NCI-H1694 treated with DMSO at 0.1 percent for 48 hours (cell line): ENCODE measurements at places on chromosomes 7 and 10.
A peak's percentile ranks its signal among the peaks of the same experiment; 100 is the strongest.

GRCh38 chr10:31604096-31604495 lies 285.1 kb downstream of the ZEB1 start:
- DNase-seq, result no peak

GRCh38 chr10:23203369-23204325 lies 11.5 kb downstream of the PTF1A start:
- no peak for DNase-seq

- no peak for DNase-seq
These were observed 373 bp downstream of the PAXIP1 start for GRCh38 chr7:155002411-155003091.

- DNase-seq, result peak; percentile 30
These were observed 147.9 kb downstream of the PLXNA4 start for GRCh38 chr7:132428247-132428919.

- no peak for DNase-seq
These were observed at the start of gene PAOX for GRCh38 chr10:133379152-133379800. PAOX (plus strand) TSS chr10:133379262; CDS start chr10:133379317, 55 bp downstream.

- DNase-seq, result no peak
These were observed 75.5 kb upstream of the CAPZA2 start for GRCh38 chr7:116786791-116787443.

DNA sequence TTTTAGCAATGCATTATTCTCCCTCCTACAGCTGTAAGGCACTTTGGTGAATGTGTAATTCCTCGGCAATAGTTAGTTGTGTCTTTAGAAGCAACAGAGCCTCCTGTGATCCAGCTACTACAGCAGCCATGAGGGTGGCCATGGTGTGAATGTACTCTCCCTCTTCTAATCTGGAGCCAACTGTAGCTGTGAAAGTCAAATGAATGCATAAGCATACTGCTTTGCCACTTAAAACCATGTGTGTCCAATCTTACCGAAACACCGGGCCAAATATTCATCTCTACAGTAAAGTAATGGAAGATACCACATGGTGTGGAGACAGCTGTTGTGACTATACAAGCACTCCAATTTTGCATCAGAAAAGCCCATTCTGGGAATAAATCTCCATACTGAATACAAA lies 195.0 kb downstream of the DNAJC1 start:
- DNase-seq, result no peak

GRCh38 chr7:35424869-35425495 lies 171.1 kb upstream of the TBX20 start:
- DNase-seq, result peak; percentile 3

- no peak for DNase-seq
These were observed 21.5 kb downstream of the NPVF start for GRCh38 chr7:25206765-25207164.

- no peak for DNase-seq
These were observed 1018.0 kb upstream of the CELF2 start for GRCh38 chr10:9999627-10000026.

- no peak for DNase-seq
These were observed 6.3 kb upstream of the XPNPEP1 start for GRCh38 chr10:109929501-109930219.

DNA sequence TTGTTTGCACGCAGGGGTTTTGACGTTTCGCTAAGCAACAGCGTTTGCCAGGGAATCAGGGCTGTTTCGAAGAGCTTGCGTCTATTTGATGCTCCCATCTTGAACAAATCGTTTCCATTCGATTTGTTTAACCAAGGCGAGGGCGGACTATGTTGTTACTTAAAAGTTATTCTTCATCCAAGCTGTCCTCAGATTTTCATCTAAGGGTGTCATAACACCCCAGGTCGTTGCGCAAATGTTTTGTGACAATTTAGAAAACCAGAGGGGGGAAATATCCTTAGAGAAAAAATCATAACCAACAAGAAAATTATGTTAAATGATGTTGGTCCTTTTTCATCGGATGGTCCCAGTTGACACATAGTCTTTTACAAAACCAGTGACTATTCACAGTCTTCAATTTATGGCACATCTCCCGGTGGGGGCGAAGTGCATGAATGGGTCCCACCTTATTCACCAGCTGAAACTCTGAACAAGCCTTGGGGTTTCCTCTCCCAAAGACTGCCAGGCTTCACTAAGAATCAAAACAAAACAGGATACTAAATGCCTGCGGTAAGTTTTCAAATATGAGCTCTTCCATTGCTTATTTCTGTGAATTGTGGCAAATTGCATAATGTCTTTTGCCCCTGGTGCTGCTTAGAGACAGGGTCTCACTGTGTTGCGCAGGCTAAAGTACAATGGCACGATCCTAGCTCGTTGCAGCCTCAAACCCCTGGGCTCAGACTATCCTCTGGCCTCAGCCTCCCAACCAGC lies 109.9 kb downstream of the REEP3 start:
- DNase-seq, result no peak

DNA sequence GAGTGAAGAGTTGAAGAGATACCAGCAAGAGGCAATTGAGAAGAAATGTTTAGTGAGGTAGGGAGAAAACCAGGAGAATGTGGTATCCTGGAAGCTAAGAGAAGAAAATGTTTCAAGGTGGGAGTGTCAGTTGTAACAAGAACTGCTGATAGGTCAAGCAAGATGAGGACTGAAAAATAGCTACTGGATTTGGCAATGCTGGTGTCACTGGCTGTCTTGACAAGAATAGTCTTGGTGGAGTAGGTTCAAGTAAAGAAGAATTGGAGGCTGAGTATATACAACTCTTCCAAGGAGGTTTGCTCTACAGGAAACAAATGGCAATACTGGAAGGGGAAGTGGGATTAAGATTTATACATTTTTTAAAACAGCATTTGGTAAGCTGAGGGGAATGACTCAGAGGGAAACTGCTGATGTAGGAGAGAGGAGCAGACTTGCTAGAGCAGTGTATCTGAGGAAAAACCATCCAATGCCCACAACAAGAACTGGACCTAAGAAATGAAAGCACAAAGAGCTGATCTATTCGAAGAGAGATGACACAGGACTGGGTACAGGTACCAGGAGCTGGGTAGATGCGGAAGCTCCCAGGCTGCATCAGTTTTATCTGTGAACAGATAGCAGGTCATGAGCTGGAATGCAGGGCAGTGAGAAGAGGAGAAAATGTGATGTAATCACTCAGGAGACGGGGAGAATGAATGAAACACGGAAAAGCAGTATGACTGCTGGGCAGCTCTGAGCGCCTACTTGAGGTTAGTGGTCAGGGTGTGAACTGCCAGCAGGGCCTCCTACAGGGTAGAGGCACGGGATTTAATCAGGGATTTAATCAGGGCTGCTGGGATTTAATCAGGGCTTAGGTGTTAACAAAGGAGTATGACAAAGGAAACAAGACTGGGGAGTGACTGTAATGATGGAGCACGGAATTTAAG lies 34.5 kb downstream of the FAM25A start:
- no peak for DNase-seq

DNA sequence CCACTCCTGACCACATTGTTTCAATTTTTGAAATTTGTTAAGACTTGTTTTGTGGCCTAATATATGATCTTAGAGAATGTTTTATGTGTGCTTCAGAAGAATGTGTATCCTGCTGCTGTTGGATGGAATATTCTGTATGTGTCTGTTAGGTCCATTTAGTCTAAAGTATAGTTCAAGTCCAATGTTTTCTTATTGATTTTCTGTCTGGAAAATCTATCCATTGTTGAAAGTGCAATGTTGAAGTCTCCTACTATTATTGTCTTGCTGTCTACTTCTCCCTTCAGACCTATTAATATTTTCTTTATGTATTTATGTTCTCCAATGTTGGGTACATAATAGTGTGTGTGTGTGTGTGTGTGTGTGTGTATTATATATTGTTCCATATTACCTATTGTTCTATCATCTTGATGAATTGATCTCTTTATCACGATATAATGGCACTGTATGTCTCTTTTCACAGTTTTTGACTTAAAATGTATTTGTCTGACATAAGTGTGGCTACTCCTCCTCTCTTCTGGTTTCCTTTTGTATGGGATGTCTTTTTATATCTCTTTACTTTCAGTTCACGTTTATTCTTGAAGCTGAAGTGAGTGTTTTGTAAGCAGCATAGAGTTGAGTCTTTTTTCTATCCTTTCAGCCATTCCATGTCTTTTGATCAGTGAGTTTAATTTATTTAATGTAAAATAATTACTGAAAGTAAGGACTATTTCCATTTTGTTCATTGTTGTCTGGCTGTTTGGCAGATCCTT lies 61.3 kb downstream of the AKR1D1 start:
- DNase-seq, result no peak

GRCh38 chr10:129222436-129222835 lies 244.6 kb upstream of the MGMT start:
- DNase-seq, result no peak

DNA sequence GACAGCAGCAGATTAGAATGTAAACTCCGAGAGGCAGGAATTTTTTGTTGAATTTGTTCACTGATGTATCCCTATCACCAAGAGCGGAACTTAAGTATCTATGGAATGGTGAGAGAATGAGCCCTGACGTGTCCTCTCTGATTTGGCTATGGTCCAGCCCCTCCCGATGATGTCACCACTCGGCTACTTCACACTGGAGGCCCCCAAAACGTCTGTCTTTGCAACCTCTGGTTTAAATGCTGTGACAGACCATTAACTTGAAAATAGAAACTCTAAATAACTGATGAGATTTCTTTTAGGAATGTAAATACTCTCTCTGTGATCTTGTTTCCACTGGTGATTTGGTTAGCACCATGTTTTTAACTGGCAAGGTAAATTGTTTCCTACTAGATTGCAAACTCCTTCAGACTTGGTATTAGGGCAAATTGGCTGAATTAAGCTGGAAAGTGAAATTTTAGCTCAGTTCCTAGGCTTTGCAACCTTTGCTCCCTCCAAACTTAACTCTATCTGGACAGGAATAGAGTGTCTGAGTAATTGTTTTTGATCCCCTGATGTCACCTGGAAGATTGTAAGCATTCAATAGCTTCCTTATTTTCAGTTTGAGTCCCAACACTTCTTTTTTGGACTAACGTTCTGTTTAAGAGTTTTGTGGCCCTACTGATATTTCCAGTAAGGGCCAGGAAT lies 19.1 kb downstream of the SLC16A12 start:
- no peak for DNase-seq

- DNase-seq, result no peak
These were observed 17.7 kb upstream of the TARP start for GRCh38 chr7:38291117-38291647.

- no peak for DNase-seq
These were observed 133.7 kb upstream of the SH2B2 start for GRCh38 chr7:102152672-102153598.

DNA sequence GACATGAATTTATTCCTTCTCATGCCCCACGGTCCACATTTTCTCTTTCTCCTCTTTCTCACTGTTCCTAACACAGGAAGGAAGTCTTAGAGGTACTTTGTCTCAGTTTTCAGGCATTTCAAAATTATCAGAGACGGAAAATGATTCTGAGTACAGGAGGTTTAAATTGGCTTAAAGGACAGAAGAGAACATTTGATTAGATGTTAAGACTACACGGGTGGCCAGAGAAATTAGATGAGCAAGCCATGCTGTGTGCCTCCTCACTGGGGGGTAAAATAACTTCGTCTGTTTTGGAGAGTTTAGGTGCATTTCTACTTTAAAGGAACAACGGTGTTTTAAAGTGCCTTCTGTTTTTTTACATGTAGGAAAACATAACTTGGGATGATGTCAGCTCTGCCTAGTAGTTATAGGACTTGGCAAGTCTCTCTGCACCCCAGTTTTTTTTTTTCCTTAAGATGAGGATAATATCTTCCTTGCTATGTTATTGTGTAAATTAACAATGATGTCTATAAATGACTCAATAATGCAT lies 66.9 kb downstream of the MCMBP start:
- DNase-seq, result no peak

DNA sequence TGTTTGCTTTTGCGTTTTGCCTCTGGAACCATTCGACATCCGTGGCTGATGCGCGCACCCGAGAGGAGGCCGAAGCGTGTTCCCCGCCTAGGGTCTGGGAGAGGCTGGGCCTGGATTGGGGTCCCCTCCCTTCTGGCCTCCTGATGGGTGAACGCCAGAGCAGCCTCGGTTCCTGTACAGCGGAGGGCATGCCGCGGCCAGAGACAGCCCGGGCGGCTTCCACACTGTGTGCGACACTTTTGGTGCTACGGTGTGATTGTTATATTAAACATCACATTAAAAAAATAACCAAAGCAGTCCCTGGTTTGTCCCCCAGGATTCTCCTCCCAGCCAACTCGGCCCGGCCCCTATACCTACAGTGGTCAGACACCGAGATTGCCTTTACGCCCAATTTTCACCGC lies 3.7 kb upstream of the HOXA7 start:
- DNase-seq, result no peak

DNA sequence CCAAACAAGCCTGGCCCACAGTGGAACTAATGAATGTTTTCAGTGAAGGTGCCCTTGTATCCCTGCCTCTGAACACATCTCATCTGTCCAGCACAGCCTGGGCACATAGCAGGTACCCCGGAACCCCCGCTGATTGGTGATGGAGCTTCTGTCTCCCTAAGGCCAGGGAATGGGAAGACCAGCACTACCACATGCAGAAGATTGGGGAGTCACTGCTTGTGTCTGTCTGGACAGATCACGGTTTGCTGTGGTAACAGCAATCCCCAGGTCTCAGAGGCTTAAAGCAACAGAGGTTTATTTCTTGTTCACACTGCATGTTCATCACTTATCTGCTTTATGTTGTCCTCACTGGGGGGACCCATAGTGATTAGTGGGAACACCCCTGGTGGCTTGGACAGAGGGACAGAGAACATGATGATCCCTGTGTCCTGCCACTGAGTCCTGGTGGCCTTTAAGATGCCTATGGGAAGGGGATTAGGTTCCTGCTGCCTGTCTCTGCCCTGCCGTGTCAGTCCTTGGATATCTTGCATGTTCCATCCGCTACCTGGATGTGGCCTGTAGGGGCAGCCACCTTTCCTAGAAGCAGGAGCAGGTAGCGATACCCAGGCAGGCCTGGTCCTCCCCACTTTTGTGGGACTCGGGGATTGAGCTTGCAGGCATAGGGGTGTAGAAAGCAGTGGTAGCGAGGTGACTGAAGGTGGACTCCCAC lies 3.6 kb downstream of the TSPAN14 start:
- DNase-seq, result no peak

DNA sequence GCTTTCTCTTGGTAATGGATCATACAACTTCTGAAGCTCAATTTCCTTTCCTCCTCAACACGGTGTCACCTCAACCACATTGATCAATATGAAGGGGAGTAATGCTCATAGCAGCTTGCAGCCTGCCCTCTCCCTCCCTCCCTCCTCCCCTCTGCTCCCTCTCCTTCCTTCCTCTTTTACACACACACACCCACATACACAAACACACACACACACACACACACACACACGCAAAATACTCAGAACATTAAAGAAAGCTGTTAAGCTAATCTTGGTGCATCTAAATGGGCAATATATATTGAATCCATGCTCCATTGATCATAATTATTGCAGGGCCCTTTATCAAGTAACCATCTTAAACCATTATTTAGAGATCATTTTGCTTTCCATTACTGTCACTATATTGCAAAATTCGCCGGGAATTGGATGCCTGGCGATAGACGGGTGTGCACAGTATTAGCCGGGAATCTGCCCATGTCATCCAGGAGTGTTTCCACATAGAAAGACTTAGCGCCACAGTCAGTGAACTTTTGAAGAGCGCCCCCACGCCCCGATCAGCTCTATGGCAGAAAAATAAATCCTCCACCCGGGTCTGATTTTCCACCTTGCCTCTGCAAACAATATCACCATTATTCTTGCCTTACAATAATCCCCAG lies 122.0 kb downstream of the PRLHR start:
- DNase-seq, result no peak

- DNase-seq, result no peak
These were observed 43.3 kb upstream of the EZH2 start for GRCh38 chr7:148927123-148928045.
